ENCODE measurements at places on chromosomes 2 and 18.

- DNase-seq = no peak
These were observed 3.9 kb upstream of the TNS1 start for GRCh38 chr2:218006741-218007140.

DNA sequence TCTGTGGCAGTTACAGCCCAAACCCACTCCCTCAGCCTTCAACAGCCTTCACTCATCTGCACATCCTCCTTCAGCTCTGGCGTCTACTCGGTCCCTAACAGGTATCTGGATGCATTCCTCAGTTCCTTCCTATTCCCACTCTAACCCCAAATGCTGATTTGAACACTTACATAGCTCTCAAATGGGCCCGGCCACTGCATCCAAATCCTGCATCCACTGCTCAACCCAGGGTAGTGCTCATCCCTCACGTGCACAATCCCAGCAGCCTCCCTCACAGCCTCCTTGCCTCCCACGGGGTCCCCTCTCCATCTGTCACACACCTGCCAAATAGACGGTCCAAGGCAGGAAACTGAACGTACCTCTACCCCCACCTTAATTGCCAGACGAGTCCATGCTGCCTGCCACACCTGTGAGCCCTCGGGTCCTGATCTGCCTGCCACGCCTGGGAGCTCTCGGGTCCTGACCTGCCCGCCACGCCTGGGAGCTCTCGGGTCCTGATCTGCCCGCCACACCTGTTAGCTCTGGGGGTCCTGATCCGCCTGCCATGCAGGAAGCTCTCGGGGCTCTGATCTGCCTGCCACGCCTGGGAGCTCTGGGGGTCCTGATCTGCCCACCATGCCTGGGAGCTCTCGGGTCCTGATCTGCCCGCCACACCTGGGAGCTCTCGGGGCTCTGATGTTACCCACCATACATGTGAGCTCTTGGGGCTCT, 9.9 kb downstream of the OR6B3 start:
- no peak for DNase-seq

GRCh38 chr2:134912361-134912760, 6.3 kb upstream of the CCNT2 start:
- no peak for DNase-seq

DNA sequence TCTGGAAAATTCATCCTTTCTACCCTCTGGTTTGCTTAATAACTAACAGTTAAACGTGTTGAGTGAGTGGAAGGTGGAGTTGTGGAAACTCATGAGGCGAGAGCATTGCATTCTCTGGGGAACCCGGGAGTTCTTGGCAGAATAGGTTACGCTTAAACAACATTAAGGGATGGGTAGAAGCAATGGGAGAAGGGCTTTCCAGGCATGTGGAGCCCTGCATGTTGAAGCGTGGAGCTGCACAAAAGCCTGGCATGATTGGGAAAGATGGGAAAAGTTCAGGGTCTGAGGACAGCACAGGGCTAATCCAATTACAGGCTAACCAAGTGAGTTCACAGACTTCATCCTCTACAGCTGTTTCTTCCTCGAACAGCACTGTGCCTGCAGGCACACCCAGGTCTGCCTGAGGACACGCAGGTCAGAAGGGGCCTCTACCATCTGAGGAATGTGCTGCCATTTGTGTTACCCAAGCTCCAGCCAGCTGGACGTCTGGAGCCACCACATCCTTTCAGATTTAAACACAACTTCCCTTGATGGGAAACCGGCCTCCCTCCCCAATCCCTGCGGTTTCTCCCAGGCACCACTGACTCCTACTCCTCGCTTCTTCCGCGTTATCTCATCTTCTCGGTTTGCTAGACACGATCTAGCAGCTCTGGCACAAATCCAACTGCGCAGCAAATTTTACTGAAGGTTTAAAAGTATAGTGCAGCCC, 164.2 kb downstream of the ANTXR1 start:
- DNase-seq = no peak

- DNase-seq = no peak
These were observed 30.0 kb downstream of the CTLA4 start for GRCh38 chr2:203897544-203897943.

- DNase-seq = no peak
These were observed 583.6 kb downstream of the FBXO15 start for GRCh38 chr18:73563901-73564472.

DNA sequence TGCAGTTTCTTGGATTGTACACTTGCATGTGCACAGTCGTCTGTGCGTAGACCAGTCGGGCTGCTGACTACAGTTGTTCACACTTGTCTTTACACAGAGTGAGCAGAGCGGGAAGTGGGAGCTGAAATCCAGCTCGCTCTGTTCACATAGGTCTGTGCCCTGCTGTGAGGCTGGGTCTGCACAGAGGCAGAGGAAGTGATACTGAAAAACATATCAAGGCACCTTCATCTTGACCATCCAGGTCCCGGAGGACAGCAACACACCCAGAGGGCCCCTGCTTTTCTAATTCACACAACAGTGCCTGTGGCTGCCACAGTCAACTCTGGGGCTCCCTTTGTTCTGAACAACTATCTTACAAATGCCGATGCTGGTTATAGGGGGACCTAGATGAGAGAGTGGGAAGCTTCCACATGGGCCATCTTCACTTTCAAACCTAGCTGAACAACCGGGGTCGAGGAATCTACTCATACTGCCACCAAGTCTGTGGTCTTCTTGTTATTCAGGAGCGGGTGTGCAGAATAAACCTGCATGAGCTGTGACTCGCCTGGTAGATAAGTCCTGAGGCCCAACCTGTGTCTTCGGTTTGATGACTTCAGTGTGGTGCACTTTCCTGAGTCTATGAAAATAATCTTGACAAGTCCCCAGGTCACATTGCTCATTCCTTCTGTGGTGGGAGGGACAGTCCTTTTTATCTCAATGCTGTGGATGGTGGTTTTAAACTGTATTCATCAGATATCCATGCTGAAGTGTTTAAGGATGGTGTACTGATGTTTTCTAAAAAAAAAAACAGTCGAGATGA, 3.5 kb upstream of the ADNP2 start:
- DNase-seq = no peak

DNA sequence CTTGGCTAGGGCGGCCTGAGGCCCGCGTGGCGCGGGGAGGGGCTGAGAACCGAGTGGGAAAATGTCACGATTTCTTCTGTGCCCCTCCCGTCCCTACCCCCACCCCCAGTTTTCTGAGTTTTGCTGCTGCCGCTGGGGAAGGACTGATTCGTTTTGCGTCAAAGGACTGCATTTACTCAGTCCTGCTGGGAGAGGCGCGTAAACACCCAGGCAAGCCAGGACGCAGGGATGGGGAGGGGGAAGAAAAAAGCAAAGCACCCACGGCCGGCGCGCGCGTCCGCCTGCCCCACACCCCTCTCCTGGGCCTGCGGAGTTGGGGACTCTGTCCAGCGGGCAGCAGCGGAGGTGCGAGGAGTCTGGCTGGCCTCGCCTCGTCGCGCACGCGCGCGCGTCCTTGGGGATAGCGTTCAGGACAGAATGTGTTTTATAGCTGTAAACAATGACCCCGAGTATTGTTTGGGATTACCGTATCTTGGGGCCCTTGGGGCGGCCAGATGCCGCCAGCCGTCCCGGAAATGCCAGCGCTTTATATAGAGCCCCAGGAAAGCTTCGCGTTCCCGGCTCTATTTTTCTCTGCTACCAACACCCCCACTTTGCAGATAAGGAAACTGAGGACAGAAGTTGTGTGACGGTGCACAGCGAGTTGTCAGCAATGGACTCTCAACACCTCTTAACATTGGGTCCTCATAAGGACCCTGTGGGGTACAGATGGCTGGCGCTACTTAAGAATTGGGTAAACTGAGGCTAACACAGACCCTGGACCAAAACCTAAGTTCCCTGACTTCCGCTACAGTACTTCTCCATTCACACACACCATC, 1.7 kb upstream of the FOSL2 start:
- no peak for DNase-seq

DNA sequence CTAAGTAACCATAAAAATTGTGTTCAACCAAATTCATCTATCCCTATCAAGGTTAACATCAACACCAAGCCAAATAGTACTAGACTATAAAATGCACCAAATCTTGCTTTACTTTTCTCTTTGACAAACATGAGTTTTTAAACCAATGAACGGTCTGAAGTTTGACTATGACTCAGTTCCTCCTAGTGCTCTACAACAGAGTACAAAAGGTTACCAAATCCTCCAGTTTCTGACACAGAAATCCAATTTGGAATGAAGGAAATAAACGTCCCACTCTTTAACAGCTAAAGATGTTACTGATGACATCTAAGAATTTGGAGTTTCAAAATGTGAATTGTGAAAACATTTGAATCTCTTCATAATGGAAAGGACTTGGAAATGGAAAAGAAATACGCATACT, 11.8 kb upstream of the ACVR1 start:
- no peak for DNase-seq

DNA sequence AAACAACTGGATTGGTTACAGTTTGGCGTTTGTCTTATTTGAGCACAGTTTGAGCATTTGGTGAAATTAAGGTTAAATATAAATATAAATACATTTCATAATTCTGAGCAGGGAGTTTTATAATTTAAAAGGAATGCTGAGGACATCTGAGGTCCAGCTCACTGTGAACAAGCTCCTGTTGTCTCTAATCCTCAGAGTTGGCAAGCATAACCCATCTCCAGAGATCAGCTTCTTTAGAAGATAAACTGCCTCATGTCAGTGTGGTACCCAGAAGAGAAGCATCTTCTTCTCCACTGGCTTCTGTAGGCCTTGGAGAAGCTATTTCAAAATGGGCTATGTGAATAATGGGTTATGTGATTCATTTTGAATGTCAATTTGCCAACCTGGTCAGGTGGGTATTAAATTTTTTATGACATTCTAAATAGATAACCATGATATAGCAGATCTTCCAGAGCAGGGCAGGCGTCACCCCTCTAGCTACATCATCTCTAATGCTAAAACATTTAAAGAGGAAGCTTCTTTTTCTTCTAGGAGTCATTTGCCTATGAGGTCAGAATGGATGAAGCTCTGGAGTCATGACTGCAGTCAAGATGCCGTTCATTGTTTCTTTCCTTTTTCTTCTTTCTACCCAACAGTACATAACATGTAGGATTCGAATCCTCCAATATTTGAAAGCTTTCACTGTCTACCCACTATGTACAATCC, 324.0 kb downstream of the RNF144A start:
- no peak for DNase-seq

- DNase-seq = no peak
These were observed 1224.8 kb upstream of the ZEB2 start for GRCh38 chr2:145744541-145745386.

- DNase-seq = no peak
These were observed 30.4 kb downstream of the NAT8 start for GRCh38 chr2:73611867-73612266.

- DNase-seq = no peak
These were observed 405.0 kb upstream of the SLC39A10 start for GRCh38 chr2:195252018-195252417.

DNA sequence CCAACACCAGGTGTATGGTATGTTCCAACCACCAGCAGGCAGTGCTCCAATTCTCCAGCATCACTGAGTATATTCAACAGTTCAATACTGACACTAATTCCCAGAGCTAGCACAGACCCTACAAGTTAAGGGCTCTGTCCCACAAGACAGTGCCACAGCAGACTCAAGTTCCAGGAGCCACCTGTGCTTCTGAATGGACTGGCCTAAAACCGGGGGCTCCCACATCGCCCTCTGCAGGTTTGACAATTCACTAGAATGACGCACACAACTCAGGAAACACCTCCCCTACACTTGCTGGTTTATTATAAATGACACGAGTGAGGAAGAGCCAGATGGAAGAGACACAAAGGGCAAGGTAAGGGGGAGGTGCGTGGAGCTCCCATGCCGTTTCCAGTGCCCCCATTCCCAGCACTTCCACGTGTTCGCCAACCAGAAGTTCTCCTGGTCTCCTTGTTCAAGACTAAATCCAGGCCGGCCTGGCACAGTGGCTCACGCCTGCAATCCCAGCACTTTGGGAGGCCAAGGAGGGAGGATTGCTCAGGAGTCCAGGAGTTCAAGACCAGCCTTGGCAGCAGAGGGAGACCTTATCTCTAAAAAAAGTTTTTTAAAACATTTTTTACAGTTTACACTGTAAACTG, 12.2 kb upstream of the ATP6V1B1 start:
- DNase-seq = no peak

- no peak for DNase-seq
These were observed 104.5 kb upstream of the ALPP start for GRCh38 chr2:232273903-232274643.

DNA sequence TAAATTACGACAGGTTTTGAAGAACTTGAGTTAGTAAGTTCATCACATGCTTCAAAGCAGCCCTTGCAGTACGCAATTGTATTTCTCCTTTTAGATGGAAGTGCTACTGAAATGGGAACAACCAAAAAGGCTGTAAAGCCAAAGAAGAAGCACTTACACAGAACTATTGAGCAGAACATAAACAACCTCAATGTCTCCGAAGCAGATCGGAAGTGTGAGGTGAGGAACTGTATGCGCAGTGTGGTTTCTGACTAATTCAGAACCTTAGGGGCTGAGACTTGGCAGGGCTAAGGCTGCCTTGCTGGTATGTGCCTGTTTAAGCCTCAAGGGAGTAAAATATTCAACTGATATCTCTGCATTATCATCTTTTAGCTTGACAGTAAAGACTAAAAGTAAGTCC, 8.4 kb downstream of the NCAPH start:
- no peak for DNase-seq

Data from NCI-H748 treated with DMSO at 0.1 percent for 48 hours (cell line).